ENCODE measurements at places on chromosomes 13 and 19.

DNA sequence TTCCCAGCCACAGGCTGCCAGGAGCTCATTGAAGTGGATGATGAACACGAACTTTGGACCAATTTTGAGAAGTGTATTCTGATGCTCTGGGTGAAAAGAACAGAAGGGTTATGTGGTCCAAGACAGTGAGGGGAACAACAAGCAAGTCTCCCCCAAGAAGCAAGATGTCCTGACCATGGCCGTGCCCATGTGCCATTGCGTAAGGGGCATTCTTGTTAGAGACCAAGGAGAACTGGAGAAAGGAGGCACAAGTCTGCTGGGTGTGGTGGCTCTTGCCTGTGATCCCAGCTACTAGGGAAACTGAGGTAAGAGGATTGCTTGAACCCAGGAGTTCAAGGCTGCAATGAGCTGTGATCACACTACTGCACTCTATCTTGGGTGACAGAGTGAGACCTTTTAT is 27.0 kb upstream of the UBAC2 start:
- no peak for DNase-seq

- no peak for DNase-seq
Observed at GRCh38 chr13:50065712-50066111, 50.5 kb downstream of the KCNRG start.

DNA sequence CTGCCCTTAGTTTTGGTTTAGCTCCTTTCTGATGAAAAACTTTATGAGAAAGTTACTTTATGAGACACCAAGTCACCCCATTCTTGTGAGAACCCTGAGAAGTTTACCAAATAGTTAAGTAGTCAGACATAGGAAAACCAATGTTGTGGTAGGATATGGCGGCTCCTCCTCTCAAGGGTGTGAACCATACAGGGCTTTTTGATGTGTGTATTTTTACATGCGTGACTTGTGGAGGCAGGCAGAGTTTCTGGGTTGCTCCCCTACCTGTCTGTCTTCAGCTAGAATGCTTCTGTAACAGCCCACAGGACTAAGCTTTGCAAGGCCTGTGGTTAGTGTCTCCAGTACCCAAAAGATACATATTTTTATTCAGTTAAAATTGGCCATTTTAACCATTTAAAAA is 18.3 kb downstream of the UBAC2 start:
- peak; percentile 72 for DNase-seq

- no peak for DNase-seq
Observed at GRCh38 chr13:74221752-74222151, 87.5 kb upstream of the KLF12 start.

DNA sequence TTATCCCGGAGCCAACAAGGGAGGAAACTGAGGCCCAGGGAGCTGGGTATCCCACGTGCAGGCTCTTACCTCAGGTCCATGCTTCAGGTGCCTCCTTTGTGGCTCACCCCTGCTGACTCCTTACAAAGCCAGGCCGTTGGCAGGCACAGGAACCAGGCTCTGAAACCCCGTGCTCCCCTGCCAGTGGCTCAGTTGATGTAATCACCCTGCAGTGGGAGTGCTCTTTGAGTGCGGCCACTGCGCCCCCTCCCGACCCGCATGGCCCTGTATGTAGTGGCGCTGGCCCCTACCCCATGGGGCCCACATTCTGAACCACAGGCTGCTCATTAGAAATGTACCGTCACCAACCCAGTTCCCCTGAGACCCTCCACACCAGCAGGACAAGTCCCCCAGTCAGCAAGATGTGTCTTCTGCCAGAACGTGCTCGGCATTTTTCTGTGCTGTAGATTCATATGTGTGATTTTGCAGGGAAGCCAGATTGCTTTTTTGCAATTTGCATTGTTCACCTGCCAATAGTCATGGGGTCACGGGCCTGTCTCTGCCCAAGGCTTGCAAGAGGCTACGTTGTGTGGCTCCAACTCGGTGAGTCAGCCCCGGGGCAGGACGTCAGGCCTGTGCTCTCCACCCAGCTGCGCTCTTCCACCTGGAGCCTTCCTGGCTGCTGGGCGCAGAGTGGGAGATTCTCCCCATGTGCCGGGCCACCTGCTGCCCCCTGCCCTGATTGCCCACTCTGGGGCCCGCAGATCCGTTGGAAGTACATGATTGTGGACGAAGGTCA is 60.3 kb downstream of the SMARCA4 start:
- DNase-seq, result no peak

- DNase-seq, result no peak
Observed at GRCh38 chr19:3005345-3005744, 23.7 kb downstream of the TLE2 start.
